ENCODE measurements at places on chromosomes 12 and 14. TPM values are rescaled to one million over a fixed set of nuclear protein-coding genes. Genes with fewer than 3 reads are reported as not detected.

GRCh38 chr12:42039577-42039976, 105.1 kb downstream of the GXYLT1 start:
- no peaks in the 10 kb centered on the region for H3K4me1 ChIP-seq
- H3K36me3 ChIP-seq: no peaks in the 10 kb centered on the region
- no peak overlapping the region for H3K27ac ChIP-seq

DNA sequence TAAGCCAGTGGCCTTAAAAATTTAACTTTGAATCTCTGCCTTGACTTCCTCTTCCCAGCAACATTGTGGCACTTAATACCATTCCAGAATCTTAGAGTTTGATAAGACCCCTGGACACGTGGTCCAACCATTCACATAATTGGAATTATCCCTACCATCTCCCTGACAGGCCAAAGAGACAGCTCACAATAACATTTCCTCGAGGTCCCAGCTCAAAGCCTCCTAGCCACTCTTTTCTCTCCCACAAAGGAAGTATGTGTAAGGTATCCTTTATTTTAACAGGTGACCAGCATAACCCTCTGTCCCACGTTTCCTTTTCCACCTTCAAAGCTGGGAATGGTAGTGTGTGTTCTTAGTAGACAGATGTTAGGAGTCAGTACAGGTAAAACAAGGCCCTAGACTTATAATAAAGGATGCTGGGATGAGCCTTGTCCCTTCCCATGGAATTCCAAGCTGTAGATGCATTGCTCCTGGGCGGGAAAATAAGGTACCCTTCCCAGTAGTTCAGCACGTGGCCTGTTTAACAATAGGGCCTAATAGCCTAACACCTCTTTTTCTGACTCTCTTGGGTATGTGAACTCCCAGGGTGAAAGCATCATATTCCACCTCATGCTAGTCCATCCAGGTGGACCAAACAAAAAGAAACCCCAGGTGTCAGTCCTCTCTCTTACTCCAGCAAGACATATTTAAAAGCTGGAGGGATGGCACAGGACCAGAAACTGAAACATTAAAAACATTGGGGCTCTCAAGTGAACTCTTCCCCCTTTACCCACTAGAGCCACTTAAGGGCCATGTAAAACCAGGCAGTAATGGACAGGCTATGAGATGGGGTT, 37.5 kb upstream of the COL2A1 start:
- H3K27me3 ChIP-seq: no peaks in the 10 kb centered on the region
- no peaks in the 10 kb centered on the region for H3K4me1 ChIP-seq
- DNase-seq: no peak
- H3K36me3 ChIP-seq: peaks cover 22% of the 10 kb centered on the region

DNA sequence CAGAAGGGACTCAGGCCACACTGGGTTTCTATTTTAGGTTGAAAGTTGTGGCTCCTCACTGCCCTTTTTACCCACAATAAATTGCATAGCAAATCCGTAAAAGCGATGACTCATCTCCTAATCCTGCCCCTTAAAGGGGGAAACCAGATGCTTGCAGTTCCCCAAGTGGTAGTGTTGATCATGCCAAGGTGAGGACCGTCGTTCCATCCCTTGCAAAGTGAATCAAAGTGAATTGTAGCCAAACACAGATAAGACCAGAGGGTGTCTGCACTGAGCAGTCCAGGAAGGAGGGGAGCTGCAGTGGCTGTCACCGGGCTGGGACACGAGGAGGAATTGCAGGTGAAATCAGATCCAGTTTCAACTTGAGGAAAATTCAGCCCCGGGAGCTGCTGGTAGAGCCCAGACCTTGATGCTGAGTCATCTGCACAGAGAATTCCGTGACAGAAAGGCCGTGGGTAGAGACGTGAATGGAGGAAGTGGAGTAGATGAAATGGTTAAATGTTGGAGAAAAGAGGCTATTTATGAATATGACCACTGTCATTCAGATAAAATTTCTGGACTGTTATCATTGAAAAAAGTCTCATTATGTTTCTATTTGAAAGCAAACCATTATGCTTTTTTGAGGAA, 44.2 kb upstream of the MMP17 start:
- DNase-seq: no peak
- H3K4me3 ChIP-seq: no peak overlapping the region
- peaks cover 29% of the 10 kb centered on the region for H3K36me3 ChIP-seq
- H3K4me1 ChIP-seq: no peaks in the 10 kb centered on the region
- H3K27ac ChIP-seq: no peak overlapping the region

DNA sequence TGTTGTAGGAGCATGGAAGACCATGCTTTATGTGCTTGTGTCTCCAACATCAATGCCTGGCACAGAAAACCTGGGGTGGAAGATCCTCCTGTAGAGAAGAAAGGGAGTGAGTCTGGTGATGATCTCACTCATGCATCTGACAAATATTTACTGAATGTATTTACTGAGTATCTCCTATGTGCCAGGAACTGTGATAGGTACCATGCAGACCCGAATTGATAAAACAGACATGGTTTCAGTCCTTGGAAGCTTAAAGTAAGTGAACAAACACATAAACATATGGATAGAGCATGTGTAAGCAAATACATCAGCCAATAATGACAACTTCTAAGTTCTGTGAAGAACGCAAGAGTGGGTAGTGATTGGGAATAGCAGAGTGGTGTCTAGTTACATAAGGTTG, 117.0 kb upstream of the CCDC198 start:
- H3K4me1 ChIP-seq: no peaks in the 10 kb centered on the region
- H3K4me3 ChIP-seq: no peak overlapping the region
- no peaks in the 10 kb centered on the region for H3K27me3 ChIP-seq
- no peaks in the 10 kb centered on the region for H3K36me3 ChIP-seq
- no peak overlapping the region for H3K27ac ChIP-seq
- no peak for DNase-seq

- H3K27me3 ChIP-seq: no peaks in the 10 kb centered on the region
- H3K4me3 ChIP-seq: no peak overlapping the region
- no peaks in the 10 kb centered on the region for H3K4me1 ChIP-seq
- no peak for DNase-seq
- no peaks in the 10 kb centered on the region for H3K36me3 ChIP-seq
Measured at GRCh38 chr12:45259675-45260074, 43.8 kb downstream of the ANO6 start.

- H3K4me1 ChIP-seq: peaks cover 5% of the 10 kb centered on the region
- H3K4me3 ChIP-seq: no peak overlapping the region
- no peaks in the 10 kb centered on the region for H3K36me3 ChIP-seq
- H3K27ac ChIP-seq: no peak overlapping the region
- DNase-seq: no peak
- H3K27me3 ChIP-seq: no peaks in the 10 kb centered on the region
Measured at GRCh38 chr14:20956376-20956976, 1.2 kb downstream of the RNASE2 start.

DNA sequence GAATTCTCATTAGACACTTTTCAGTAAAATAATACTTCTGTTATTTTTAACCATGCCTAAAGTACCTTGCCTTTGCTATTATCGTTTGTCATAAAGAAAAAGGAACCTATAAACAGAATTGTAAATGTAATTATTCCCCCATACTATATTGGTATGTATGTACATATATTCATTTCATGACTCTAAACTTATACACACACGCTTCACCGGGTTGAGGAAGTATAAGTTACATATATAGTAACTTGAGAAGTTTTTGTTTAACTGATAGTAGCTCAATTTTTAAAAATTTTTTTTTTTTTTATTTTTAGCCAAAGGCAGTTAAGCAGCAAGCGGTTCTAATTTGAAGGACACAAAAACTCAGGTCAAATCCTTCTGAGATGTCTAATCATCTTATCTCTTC, 107.6 kb downstream of the PLEKHG7 start:
- no peak overlapping the region for H3K27ac ChIP-seq
- no peaks in the 10 kb centered on the region for H3K4me1 ChIP-seq
- no peak overlapping the region for H3K4me3 ChIP-seq
- no peaks in the 10 kb centered on the region for H3K36me3 ChIP-seq
- no peaks in the 10 kb centered on the region for H3K27me3 ChIP-seq

DNA sequence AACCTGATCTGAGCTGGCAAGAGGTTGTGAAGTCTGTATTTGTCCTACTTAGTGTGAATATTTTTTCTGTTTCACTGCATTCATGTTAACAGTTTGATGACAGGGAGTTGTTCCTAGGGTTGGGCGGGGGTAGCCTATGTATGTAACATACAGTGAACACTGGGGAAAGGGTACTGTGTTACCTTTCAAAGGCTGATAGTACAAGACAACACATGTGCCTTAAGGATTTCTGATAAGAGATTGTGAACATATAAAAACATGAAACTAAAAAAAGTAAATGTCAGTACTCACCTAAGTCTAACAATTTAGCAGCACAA, 30.5 kb upstream of the GRIP1 start:
- no peaks in the 10 kb centered on the region for H3K27me3 ChIP-seq
- DNase-seq: no peak
- no peaks in the 10 kb centered on the region for H3K36me3 ChIP-seq
- no peak overlapping the region for H3K27ac ChIP-seq

DNA sequence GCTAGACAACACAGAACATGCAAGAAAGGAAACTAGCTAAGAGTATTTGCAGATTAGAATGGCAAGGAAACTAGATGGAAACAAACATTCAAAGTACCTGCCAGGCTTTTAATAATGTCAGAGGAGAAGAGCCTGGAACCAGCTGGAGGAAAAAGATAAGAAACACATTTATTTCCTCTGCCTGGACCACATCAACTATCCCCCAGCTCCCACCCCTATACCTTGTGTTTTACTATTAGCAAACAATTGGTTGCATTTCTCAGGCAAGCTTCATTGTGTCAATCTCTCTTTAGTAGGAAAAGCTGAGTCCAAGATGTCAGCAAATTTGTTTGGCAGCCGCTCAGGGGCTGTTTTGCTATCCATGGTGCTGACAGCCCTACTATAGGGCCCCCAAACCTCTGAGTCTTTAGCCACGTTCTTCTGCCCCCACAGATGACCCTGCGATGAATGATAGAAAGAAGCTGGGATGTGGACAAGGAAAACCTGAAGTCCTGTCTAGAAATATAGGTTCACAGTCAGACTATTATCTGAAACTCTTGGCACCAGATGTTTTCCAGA, 11.6 kb upstream of the SYNDIG1L start:
- no peaks in the 10 kb centered on the region for H3K27me3 ChIP-seq
- H3K27ac ChIP-seq: no peak overlapping the region
- no peak overlapping the region for H3K4me3 ChIP-seq
- DNase-seq: no peak
- H3K4me1 ChIP-seq: no peaks in the 10 kb centered on the region

GRCh38 chr12:9731797-9732196, 1.1 kb downstream of the CLECL1 start:
- no peak for DNase-seq
- no peaks in the 10 kb centered on the region for H3K27me3 ChIP-seq
- H3K4me3 ChIP-seq: no peak overlapping the region
- H3K27ac ChIP-seq: peak overlapping the region; percentile 10
- H3K4me1 ChIP-seq: peaks cover 7% of the 10 kb centered on the region

DNA sequence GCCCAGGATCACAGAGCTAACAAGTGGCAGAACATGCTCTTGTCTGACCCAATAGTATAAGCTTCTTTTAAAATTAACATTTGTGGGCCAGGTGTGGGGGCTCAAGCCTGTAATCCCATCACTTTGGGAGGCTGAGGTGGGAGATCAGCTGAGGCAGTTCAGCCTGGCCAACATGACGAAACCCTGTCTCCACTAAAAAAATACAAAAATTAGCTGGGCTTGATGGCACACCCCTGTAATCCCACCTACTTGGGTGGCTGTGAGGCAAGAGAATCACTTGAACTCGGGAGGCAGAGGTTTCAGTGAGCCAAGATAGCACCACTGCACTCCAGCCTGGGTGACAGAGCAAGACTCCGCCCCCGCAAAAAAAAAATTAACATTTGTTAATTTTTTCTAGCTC, 33.0 kb upstream of the IL22 start:
- no peak overlapping the region for H3K4me3 ChIP-seq
- no peaks in the 10 kb centered on the region for H3K36me3 ChIP-seq
- DNase-seq: no peak

DNA sequence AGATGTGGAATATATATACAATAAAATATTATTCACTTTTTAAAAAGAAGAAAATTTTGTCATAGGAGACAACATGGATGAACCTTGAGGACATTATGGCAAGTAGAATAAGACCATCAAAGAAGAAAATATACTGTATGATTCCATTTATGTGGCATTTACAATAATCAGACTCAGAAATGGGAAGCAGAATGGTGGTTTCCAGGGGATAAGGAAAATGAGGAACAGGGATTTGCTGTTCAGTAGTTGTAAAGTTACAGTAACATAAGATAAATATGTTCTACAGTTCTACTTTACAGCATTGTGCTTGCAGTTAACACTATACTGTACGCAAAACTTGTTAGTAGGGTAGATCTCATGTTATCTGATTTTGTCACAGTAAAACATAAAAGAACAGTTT, 1271.0 kb downstream of the LRFN5 start:
- no peaks in the 10 kb centered on the region for H3K4me1 ChIP-seq
- H3K4me3 ChIP-seq: no peak overlapping the region
- H3K27me3 ChIP-seq: no peaks in the 10 kb centered on the region
- no peaks in the 10 kb centered on the region for H3K36me3 ChIP-seq
- no peak for DNase-seq

GRCh38 chr12:49339464-49339861, 2.5 kb upstream of the C1QL4 start:
- H3K4me1 ChIP-seq: peaks cover 34% of the 10 kb centered on the region
- no peak overlapping the region for H3K4me3 ChIP-seq
- H3K36me3 ChIP-seq: no peaks in the 10 kb centered on the region
- DNase-seq: no peak
- H3K27me3 ChIP-seq: peaks cover 41% of the 10 kb centered on the region

- H3K4me1 ChIP-seq: no peaks in the 10 kb centered on the region
- H3K4me3 ChIP-seq: no peak overlapping the region
- H3K36me3 ChIP-seq: no peaks in the 10 kb centered on the region
Measured at GRCh38 chr12:38745601-38746000, 159.8 kb downstream of the CPNE8 start.

- H3K4me3 ChIP-seq: peak overlapping the region; percentile 63
- peak overlapping the region; percentile 95 for H3K27ac ChIP-seq
- no peaks in the 10 kb centered on the region for H3K27me3 ChIP-seq
- H3K36me3 ChIP-seq: no peaks in the 10 kb centered on the region
- peak; percentile 21 for DNase-seq
Measured at GRCh38 chr12:12561371-12562015, 1.2 kb downstream of the DUSP16 start.

- H3K27me3 ChIP-seq: no peaks in the 10 kb centered on the region
- no peak for DNase-seq
Measured at GRCh38 chr14:85556267-85556666, 26.3 kb downstream of the FLRT2 start.

DNA sequence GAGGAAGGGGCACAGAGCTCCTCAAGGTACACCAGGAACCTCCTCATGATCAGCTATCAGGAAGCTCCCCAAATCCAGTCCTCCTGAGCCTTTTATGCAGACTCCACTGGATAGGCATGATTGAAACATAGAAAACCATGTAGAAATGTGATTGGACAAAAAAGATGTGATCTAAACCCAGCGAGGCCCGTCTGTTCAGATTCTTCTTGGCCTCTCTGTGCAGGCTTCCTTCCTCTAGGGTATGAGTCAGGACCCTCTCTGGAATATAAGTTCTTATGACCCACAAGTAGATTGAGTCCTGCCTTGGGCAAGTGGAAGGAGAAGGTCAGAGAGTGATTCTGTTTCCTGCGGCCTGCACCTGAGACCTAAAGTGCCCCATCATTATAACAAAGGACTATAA, 166.3 kb downstream of the PHLDA1 start:
- no peaks in the 10 kb centered on the region for H3K4me1 ChIP-seq
- H3K4me3 ChIP-seq: no peak overlapping the region
- no peak overlapping the region for H3K27ac ChIP-seq
- H3K36me3 ChIP-seq: no peaks in the 10 kb centered on the region

Gene CFAP251
- not detected for polyA plus RNA-seq

Gene MGAT2
- polyA plus RNA-seq: 49.1 TPM

Gene OTUB2
- 0.12 TPM for polyA plus RNA-seq

Gene B3GNT4
- polyA plus RNA-seq: 0.22 TPM

Gene KCNJ8
- polyA plus RNA-seq: not detected

Gene SSTR1
- polyA plus RNA-seq: not detected

Gene SRRM4
- polyA plus RNA-seq: not detected

Gene TAS2R42
- polyA plus RNA-seq: not detected

Gene CKAP4
- 7.6 TPM for polyA plus RNA-seq

Gene AQP6
- polyA plus RNA-seq: not detected
